Stimulated activated CD4-positive, alpha-beta T cell treated with anti-CD3 and anti-CD28 coated beads, TNF-alpha, amount 100 ng/mL, for 1 hour (primary cell): ENCODE measurements at places on chromosomes 1 and 21.

DNA sequence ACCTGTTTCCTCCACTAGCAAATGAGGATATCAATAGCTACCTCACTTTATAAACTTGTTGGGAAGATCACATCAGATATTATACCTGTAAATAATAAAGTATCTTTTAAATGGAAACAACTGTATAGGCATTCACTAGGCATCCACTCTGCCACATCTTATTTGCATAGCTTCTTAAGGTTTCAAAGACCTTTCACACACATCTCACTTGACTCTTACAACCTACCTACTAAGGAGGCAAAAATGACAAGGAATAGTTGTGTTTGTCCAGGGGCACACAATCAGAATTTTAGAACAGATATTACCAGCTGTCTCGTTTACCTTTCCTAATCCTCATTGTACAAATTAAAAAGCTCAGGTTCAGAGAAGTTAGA, 51.5 kb downstream of the VANGL2 start:
- no peak for DNase-seq

GRCh38 chr1:57803586-57803985, 379.7 kb upstream of the DAB1 start:
- no peak for DNase-seq

- DNase-seq: no peak
Measured at GRCh38 chr1:151841141-151841540, 1.5 kb upstream of the C2CD4D start.

DNA sequence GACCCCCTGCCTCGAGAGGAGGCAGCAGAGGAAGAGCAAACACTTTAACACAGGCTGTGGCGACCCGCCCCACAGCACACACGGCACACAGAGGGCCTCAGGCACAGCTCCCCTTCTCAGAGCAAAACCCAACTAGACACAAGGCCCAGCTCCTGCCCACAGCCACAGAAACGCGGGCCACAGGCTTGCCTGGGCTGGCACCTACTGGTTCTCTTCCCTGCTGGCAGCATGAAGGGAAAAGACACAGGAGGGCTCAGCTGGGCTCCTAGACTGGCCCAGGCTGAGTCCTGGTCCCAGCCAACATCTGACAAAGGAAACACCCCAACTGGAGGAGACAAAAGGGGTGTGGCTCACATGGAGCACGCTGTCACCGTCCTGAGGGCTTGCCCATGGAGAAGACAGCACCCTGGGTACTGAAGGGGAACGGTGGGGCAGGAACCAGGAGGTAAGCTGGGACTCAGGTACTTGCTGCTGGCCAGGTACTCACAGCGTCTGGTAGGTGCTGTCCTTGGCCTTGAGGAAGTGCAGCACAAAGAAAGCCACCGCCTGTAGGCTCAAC, 3.5 kb downstream of the CD164L2 start:
- DNase-seq: no peak

DNA sequence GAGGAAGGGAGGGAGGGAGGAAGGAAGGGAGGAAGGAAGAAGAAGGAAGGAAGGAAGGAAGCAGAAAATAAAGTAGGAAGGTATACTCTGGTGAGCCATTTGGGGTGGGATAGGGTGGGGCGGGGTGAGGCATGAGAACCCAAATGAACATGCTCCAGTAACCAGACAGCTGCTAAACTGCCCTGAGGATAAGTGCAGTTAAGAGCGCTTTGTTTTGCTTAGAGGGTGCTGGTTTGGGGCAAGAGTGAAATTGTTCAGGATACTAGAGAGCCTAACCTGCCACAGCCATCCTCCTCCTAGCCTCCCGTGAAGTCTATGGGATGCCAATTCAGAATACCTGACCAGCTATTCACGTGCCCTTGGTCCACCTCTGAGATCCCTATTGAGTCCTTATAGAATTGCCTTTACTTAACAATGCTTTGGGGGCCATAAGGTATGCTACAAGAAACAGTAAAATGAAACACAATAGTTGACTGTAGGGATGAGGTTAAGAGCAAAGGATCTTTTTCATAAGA, 59.0 kb upstream of the ATF3 start:
- DNase-seq: no peak

DNA sequence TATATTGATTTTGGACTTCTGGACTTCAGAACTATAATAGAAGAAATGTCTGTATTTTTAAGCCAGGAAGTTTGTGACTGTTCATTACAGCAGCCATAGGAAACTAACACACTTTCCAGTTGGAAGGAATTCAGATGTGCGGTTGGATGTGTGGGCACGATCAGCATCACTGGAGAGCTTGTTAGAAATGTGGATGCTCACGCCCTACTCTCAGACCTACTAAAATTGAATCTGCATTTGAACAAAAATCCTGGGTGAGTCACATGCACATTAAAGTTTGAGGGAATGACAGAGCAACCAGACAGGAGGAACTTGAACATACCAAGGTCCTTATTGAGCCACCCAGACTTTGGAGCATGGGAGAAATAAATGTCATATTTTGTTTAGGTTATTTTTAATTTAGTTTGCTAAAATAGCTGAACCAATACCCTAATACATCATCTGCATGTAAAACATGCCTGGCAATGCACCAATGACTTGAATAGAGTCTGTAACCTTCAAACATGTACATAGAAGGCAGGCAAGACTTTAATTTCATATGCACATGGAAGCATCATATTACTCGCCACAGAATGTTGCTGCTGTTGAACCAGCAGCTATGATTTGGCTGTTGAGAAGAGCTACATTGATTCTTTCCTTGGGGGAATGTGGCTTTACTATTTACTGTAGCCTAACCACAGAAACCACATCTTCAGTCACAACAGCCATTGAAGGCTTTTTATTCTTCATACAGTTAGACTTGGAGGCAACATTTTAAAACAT, 346.2 kb downstream of the BARHL2 start:
- no peak for DNase-seq

DNA sequence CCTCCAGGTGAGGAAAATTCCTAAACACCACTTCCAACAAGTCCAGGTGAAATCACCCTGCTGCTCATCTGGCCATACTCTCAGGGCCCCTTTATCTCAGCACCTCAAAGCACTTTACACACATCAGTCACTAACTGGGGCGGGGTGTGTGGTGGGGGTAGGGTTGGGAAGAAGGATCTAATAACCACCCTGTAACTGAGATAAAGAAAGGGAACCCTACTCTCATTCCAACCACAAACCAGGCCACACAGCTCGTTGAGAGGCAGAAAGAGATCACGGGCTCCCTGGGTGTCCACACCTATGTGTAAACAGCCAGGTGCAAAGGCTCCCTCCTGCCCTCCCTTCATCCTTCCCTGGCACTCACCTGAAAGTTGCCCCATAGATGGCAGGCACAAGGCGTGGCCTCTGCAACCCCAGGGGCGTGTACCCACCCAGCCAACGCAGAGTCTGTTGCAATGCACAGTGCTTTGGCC, 20.4 kb downstream of the GPR161 start:
- no peak for DNase-seq

- no peak for DNase-seq
Measured at GRCh38 chr1:245260883-245261282, 106.1 kb downstream of the KIF26B start.
